ENCODE measurements at places on chromosomes 12 and 14. TPM values are rescaled to one million over a fixed set of nuclear protein-coding genes. Genes with fewer than 3 reads are reported as not detected.
A peak's percentile ranks its signal among the peaks of the same experiment; 100 is the strongest.

Gene FKBP3
- total RNA-seq = 31.5 TPM

Gene HOXC11
- not detected for total RNA-seq

Gene BHLHE41
- total RNA-seq = 9.0 TPM

- H3K27ac ChIP-seq = no peak overlapping the region
- H3K4me1 ChIP-seq = no peaks in the 10 kb centered on the region
- H3K4me3 ChIP-seq = no peak overlapping the region
Measured at GRCh38 chr12:92426332-92426731, 276.5 kb upstream of the PLEKHG7 start.

DNA sequence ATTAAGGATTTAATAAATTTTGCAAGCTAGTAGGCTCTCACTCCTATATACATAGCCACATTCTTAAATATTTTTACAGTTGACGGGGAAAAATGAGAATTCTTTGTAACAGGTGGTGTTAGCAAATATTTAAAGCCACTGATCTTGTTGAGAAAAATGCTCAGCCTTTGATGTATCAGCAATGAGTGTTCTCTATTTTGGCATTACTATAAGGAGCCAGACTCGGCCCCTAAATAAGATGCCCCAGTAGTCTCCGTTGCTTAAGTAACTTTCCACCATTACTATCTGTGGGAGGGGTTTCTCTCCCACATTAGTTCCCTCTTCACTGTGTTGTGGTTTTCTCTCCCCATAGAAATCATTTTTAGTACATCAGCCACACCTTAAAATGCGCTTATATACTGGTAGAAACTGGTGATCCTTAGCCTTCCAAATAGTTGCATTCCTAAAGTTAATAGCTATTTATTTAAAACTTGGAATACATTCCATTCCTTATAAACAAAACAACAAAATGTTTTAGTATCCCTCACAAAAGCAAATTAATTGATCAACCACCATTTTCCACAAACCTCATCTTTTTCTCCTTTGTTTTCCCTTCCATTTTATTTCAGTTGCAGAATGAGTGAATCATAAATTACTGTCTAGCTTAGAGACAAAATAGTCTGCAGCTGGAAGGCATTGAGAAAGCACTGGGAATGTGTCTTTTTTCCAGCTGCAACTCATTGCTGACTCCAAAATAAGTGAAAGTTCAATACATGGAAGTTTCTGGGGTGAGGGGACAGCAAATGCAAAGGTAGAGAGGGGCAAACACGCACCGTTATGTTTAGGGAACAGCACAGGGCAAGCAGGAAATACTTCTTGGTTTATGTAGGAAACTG is 84.7 kb upstream of the FERMT2 start:
- H3K4me1 ChIP-seq = no peaks in the 10 kb centered on the region
- no peak for DNase-seq
- H3K36me3 ChIP-seq = peaks cover 30% of the 10 kb centered on the region
- H3K27ac ChIP-seq = peak overlapping the region; percentile 87
- H3K4me3 ChIP-seq = no peak overlapping the region

Gene B4GALNT1
- 17.3 TPM for total RNA-seq

DNA sequence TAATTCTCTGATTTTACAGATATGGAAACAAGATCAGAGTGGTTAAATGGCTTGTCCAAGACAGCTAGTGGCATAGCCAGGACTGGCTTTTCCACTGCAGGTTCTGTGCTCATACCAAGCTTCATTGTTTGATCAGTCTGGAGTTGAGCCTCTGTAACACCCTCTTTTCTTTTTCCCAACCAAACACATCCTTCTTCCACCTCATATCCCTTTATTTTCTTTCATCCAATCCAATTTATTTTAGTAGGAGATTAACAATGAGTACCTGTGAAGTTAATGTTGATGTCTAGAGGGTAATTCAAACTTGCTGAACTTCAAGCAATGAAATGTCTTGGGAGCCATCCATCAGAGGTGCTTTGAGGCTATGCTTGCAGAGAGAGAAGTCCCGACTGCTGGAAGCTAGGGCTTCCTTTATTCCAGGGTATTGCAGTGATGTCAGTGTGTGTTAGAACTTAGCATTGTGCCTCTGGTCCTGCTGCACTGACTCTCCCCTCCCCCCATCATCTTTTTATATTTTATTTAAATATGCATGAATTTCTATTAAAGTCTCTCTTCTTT is 452.1 kb upstream of the PDE3A start:
- no peak overlapping the region for H3K27ac ChIP-seq
- H3K36me3 ChIP-seq = no peaks in the 10 kb centered on the region
- H3K4me3 ChIP-seq = no peak overlapping the region
- no peaks in the 10 kb centered on the region for H3K27me3 ChIP-seq
- no peak for DNase-seq

Gene NKX2-8
- not detected for total RNA-seq

DNA sequence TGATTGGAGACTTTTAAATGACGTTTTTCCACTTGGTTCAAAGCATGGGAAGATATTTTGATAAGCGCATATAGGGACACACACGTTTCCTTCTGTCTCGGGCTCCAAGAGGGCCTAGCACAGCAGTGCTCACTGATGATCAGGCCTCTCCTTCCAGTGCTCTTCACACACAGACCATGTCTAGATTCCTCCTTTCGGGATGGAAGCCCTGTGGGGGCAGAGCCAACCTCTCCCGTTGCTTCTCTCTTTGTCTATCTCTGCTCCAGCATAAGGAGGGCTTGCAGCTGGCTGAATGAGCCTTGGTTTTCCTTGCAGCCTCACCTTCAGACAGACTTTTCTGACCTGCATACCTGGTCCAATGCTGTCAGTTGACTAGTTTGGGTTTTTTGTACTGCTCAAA is 22.3 kb downstream of the GPRC5D start:
- H3K36me3 ChIP-seq = no peaks in the 10 kb centered on the region
- no peak overlapping the region for H3K4me3 ChIP-seq
- no peak overlapping the region for H3K27ac ChIP-seq
- H3K4me1 ChIP-seq = no peaks in the 10 kb centered on the region

GRCh38 chr14:81669308-81669707 is 135.7 kb upstream of the SEL1L start:
- H3K36me3 ChIP-seq = no peaks in the 10 kb centered on the region
- no peak overlapping the region for H3K4me3 ChIP-seq
- no peak for DNase-seq
- no peaks in the 10 kb centered on the region for H3K4me1 ChIP-seq

Gene PRIMA1
- 21.1 TPM for total RNA-seq

DNA sequence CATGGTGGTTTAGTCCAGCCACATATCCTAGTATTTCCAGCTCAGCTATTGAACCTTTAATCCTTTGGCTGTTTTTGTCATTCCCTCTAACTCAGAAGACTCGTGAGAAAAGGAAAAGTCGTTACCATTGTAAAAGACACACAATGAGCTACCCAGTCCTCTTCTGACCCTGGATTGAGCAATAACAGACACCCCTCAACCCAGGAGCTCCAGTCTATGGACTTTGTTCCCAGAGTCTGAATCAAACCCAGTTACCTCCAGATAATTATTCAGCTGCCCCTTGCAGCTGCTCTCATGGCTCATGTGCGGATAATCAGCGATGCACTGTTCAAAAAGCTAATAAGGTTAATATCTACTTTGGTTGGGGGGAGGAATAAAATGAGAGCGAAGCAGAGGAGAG is 402.4 kb downstream of the BTG1 start:
- no peak for DNase-seq
- H3K27ac ChIP-seq = no peak overlapping the region
- H3K36me3 ChIP-seq = no peaks in the 10 kb centered on the region

Gene KRT74
- not detected for total RNA-seq

DNA sequence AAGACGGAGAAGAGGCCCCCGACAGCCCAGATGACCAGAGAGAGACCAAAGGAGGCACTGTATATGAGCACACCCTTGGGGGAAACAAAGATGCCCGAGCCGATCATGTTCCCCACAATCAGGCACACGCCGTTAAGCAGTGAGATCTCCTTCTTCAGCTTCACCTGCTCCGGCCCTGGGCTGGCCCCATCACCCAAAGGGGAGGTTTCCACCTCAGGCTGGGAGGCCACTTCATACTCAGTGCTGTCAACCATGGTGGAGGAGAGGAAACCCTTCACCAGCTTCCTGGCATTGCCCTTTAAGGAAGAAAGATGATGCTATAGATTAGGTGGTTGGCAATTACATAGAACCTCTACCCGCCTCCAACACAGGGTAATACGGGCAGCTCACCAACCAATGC is 2.1 kb downstream of the SLC7A7 start:
- H3K27me3 ChIP-seq = no peaks in the 10 kb centered on the region
- no peak overlapping the region for H3K27ac ChIP-seq
- no peaks in the 10 kb centered on the region for H3K36me3 ChIP-seq
- DNase-seq = no peak
- H3K4me1 ChIP-seq = no peaks in the 10 kb centered on the region

Gene FANCM
- total RNA-seq = 8.8 TPM

- no peaks in the 10 kb centered on the region for H3K27me3 ChIP-seq
- no peaks in the 10 kb centered on the region for H3K4me1 ChIP-seq
- no peak overlapping the region for H3K4me3 ChIP-seq
- H3K27ac ChIP-seq = no peak overlapping the region
- no peaks in the 10 kb centered on the region for H3K36me3 ChIP-seq
Measured at GRCh38 chr14:25351269-25351668, 301.3 kb upstream of the STXBP6 start.

DNA sequence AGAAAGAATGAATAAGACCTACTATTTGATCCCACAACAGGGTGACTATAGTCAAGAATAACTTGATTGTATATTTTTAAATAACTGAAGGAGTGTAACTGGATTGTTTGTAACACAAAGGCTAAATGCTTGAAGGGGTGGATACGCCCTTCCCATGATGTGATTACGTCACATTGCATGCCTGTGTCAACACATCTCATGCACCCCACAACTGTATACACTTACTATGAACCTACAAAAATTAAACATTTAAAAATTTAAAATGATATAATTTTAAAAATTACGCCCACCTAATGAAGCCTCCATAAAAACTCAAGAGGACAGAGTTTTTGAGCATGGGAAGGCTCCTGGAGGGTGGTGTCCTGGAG is 94.5 kb downstream of the SCARB1 start:
- no peak overlapping the region for H3K27ac ChIP-seq
- H3K27me3 ChIP-seq = no peaks in the 10 kb centered on the region
- H3K36me3 ChIP-seq = no peaks in the 10 kb centered on the region
- H3K4me1 ChIP-seq = peaks cover 25% of the 10 kb centered on the region

Gene GRIP1
- 0.84 TPM for total RNA-seq

DNA sequence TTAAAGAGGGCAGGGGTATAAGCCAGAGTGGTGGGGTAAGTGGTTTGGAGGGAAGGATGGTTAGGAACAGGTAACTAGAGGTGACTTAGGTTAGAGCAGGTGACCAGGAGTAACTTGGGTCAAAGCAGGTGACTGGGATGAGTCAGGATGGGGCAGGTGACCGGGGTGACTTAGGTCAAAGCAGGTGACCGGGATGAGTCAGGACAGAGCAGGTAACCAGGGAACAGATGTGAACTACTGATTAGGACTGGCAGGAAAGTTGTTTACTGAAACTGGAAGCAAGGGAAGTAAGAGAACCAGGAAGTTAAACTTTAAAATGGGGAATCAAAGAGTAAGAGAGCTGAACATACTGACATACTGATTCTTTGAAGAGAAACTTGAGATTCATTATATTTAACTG is 57.4 kb downstream of the FSCB start:
- no peaks in the 10 kb centered on the region for H3K27me3 ChIP-seq
- H3K4me1 ChIP-seq = no peaks in the 10 kb centered on the region
- no peak for DNase-seq
- no peaks in the 10 kb centered on the region for H3K36me3 ChIP-seq
- no peak overlapping the region for H3K27ac ChIP-seq
- H3K4me3 ChIP-seq = no peak overlapping the region

- peak overlapping the region; percentile 50 for H3K27ac ChIP-seq
- no peak for DNase-seq
- no peaks in the 10 kb centered on the region for H3K36me3 ChIP-seq
Measured at GRCh38 chr14:72023128-72024042, 91.2 kb downstream of the RGS6 start.

- H3K27me3 ChIP-seq = no peaks in the 10 kb centered on the region
- DNase-seq = no peak
- H3K36me3 ChIP-seq = no peaks in the 10 kb centered on the region
- H3K4me1 ChIP-seq = no peaks in the 10 kb centered on the region
- H3K4me3 ChIP-seq = no peak overlapping the region
Measured at GRCh38 chr14:58777541-58777979, 139.8 kb downstream of the DACT1 start.

DNA sequence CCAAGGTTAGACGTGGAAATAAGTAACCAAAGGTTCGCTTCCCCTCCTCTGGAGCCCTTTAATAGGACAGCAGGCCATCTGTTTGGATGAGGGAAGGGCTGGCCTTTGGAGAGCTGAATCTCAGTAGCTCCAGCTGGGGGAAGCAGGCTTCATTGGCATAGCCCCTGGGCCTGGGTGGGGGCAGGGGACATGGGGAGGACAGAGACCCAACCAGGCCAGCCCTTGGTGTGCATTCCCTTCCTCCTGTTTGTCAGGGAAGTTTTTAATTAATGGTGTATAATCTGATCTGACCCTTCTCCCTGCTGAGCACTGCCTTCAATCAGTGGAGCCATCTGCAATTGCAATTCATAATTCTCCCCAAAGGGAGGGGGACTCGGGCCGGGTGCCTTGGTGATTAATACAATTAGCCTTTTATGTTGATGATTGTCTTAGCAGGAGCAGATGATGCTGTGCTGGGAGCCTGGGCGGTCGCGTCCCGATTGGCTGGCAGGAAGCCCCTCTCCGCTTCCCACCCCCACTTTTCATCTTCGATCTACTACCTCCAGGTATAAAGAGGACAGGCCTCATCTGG is 6.4 kb downstream of the AQP6 start:
- H3K4me1 ChIP-seq = peaks cover 6% of the 10 kb centered on the region
- DNase-seq = no peak
- no peak overlapping the region for H3K27ac ChIP-seq
- no peaks in the 10 kb centered on the region for H3K36me3 ChIP-seq
- no peak overlapping the region for H3K4me3 ChIP-seq

Gene CHGA
- total RNA-seq = not detected

GRCh38 chr12:98422359-98422758 is 93.0 kb upstream of the TMPO start:
- no peak overlapping the region for H3K27ac ChIP-seq
- no peaks in the 10 kb centered on the region for H3K27me3 ChIP-seq
- no peak overlapping the region for H3K4me3 ChIP-seq
- H3K36me3 ChIP-seq = no peaks in the 10 kb centered on the region
- no peak for DNase-seq

DNA sequence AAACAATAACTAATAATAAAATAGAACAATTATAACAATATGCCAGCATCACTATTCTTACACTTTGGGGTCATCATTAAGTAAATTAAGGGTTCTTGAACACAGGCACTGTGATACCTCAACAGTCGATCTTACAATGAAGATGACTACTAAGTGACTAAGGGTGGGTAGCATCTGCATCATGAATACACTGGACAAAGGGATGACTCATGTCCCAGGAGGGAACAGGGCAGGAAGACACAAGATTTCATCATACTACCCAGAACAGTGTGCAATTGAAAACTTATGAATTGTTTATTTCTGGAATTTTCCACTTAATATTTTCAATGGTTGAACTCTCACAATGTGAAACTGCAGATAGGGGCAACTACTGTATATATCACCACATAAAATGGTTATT is 19.7 kb downstream of the TSPAN19 start:
- H3K4me1 ChIP-seq = no peaks in the 10 kb centered on the region
- no peak for DNase-seq
- no peak overlapping the region for H3K27ac ChIP-seq
- no peak overlapping the region for H3K4me3 ChIP-seq
- no peaks in the 10 kb centered on the region for H3K27me3 ChIP-seq

GRCh38 chr12:6280672-6281071 is 29.8 kb upstream of the PLEKHG6 start:
- H3K27me3 ChIP-seq = no peaks in the 10 kb centered on the region
- no peak overlapping the region for H3K4me3 ChIP-seq
- no peaks in the 10 kb centered on the region for H3K4me1 ChIP-seq
- no peak for DNase-seq
- peak overlapping the region; percentile 71 for H3K27ac ChIP-seq
- no peaks in the 10 kb centered on the region for H3K36me3 ChIP-seq

Gene POLE2
- 1.3 TPM for total RNA-seq

Gene HEBP1
- 57.2 TPM for total RNA-seq

All from tibial nerve (tissue), 4 donors.